ENCODE measurements at places on chromosomes 11 and 22.

DNA sequence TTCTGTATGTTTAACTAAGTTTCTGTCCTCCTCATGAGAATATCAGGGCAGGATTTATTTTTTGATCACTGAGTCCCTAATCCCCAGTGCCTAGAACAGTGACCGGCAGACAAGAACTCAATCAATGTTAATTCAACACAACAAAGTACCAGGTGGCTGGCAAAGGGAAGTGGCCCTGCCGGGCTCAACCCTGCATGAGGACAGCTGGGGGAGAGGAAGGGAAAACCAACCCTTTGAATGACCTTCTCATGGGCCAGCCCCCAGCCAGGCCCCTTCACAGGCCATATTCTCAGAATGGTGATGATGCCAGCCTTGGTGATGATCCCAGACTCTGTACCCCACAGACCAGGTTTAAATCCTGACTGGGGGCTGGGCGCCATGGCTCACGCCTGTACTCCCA lies 1.4 kb upstream of the MFNG start:
- DNase-seq: no peak

GRCh38 chr22:36470162-36470993 lies 11.1 kb downstream of the TXN2 start:
- peak; percentile 41 for DNase-seq

- no peak for DNase-seq
Measured at GRCh38 chr11:12771875-12772274, 97.7 kb downstream of the TEAD1 start.

GRCh38 chr11:22699388-22699787 lies 33.0 kb downstream of the GAS2 start:
- DNase-seq: no peak

GRCh38 chr11:61138935-61139334 lies 22.3 kb downstream of the VPS37C start:
- no peak for DNase-seq

GRCh38 chr11:8707541-8708191 lies 25.1 kb downstream of the RPL27A start:
- no peak for DNase-seq

- no peak for DNase-seq
Measured at GRCh38 chr11:126601136-126601535, 245.7 kb downstream of the ST3GAL4 start.

DNA sequence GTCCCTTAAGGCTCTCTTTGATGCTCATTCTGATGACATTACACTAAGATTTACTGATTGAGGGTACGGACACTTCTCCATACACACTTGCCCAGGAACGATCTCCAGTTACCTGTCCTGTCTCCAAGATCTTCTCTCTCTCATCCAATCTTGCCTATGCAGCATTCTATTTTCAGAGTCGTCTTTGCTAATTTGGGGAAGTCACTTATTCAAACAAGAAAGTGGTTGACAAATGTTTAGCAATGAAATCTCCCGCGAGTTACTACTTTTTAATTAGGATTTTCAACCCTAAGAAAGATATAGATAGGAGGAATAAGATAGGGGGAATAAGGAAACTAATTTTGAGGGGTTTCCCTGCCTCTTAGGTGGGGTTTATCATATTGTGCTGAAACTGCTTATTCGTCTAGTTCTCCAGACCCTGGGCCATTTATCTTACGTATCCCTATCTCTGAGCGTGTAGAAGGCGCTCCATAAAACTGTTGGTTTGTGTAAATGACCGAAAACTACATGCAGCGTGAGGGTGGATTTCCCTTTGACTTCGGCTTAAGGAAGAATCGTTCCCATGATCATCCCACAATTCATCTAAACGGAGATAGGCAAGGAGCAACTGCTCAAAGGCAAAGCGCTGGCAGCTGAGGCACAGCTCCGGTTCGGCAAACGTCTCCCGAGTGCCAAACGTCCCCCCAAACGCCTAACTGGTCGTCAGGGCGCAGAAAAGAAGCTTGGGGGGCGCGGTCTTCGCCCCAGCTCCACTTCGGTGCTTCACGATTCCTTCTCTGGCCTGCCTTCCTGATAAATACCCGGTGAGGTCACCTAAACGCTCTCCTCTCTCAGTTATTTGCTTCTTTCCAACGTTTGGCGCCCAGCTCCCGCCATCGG lies 804 bp downstream of the APIP start:
- DNase-seq: peak; percentile 39

- DNase-seq: no peak
Measured at GRCh38 chr22:44275631-44275995, 37.1 kb downstream of the SHISAL1 start.

GRCh38 chr22:28012832-28013460 lies 93.9 kb upstream of the PITPNB start:
- no peak for DNase-seq

DNA sequence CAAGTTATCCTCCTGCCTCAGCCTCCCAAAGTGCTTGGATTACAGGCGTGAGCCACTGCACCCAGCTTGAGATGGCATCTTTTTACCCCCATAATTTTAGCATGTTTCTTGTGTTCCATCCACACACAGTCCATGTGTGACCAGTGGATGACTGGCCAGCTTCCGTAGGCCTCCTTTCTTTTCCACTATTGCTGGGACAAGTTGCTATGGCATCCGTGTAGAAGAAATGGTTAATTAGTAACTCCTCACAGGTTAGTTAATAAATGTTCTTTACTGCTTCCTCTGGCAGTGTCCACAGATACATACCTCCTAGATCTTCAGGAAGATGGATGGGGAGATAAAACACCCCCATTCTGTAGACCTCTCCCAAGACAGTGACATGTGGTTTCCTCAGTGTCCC lies 154.3 kb upstream of the RASSF10 start:
- no peak for DNase-seq

DNA sequence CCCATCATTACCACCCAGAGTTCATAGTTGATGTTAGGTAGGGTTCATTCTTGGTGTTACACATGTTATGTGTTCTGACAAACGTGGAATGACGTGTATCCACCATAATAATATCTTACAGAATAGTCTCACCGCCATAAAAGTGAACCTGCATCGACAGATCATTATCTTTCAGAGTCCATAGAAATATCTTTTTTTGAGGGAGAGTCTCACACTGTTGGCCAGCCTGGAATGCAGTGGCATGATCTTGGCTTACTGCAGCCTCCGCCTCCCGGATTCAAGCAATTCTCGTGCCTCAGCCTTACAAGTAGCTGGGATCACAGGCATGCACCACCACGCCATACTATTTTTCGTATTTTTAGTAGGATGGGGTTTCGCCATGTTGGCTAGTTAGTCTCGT lies 113.9 kb downstream of the BCR start:
- DNase-seq: no peak

- no peak for DNase-seq
Measured at GRCh38 chr11:119666061-119666460, 62.9 kb downstream of the NECTIN1 start.

DNA sequence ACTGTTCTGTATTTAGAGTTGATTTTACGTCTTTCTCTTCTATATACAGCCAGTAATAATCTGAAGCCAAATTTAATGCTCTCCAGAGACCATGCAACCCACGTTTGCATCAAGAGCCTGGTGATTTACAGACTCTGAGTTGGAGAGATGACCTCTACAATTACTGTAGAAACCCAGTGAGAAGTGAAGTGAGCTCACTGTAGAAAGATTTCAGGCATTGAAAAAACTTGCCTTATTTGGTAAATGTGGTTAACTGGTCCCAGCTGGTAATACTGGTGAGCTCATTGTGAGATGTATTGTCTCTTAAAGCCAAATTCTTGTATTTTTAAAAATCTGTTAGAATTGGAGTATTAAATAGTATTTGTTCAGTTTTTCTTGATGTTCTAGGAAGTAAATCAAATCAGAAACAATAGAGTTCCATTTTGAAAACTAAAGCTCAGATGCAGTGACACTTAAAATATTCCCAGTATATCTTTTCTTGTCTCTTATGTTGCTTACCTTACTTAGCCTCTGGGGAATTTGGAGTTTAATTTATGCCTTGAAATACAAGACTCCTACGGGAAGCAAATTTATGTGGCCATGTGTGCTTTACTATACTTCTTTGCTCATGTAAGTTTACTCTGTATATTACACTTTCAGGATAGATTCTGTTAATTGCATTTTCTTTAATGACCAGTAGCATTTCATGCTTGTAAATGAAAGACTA lies 189.9 kb downstream of the ARHGAP42 start:
- DNase-seq: no peak

GRCh38 chr11:133519560-133519959 lies 12.7 kb downstream of the OPCML start:
- DNase-seq: no peak

- DNase-seq: no peak
Measured at GRCh38 chr11:75349521-75350116, 1.8 kb downstream of the ARRB1 start.

- DNase-seq: no peak
Measured at GRCh38 chr11:108097179-108097578, 24.2 kb upstream of the ACAT1 start.

- no peak for DNase-seq
Measured at GRCh38 chr22:21970800-21971617, 11.6 kb downstream of the TOP3B start.

DNA sequence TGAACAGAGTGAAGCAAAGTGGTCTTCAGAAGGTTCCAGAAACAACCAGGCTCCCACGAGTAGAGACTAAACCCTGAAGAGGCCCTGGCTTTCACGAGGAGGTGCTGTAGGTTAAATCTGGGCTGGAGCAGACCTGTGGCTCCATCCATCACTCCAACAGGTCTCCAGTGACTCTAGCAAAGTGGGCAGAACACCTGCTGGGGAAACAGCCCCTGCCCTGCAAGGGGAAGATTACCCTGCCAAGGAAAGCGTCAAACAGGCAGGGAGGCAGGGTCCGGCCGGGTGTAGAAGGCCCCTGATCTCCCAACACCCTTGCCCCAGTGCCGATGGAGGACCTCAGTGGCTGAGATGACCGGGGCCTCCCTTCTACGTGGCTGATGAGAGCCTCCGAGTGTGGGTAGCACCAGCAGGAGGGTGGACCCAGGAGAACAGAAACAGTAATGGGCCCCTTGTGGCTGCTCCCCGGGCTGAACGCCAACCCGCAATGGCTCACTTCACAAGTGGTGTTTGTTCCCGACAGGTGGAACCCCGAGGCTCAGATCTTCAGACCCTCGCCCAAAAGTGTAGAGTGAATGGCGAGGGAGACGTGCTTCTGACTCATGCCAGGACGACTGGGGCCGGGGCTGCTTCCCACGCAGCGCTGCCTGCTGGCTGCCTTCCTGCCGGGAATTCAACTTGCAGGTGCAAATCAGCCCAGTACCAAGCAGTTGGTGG lies 112.0 kb downstream of the SHANK2 start:
- no peak for DNase-seq

All from T47D (cell line).